Ascending aorta (tissue), 2 donors: ENCODE measurements at places on chromosomes 16 and 17. TPM values are rescaled to one million over a fixed set of nuclear protein-coding genes. Genes with fewer than 3 reads are reported as not detected.

ACAP1 gene
- 12.0 TPM for total RNA-seq

TRAPPC1 gene
- 36.0 TPM for total RNA-seq

MYH8 gene
- total RNA-seq = not detected

SP6 gene
- 0.11 TPM for total RNA-seq

HEATR3 gene
- total RNA-seq = 10.4 TPM

NHLRC4 gene
- total RNA-seq = not detected

DDX42 gene
- total RNA-seq = 37.5 TPM

LRRC46 gene
- total RNA-seq = not detected
